ENCODE measurements at places on chromosomes 2 and 18. TPM values are rescaled to one million over a fixed set of nuclear protein-coding genes. Genes with fewer than 3 reads are reported as not detected.

Gene SPRED2
- total RNA-seq = 12.6 TPM

Gene SH3RF3
- total RNA-seq = 0.45 TPM

Gene ZC3H8
- total RNA-seq = 12.9 TPM

Gene BUB1
- 120 TPM for total RNA-seq

Gene SPEG
- total RNA-seq = 1.1 TPM

Gene TNP1
- total RNA-seq = not detected

Gene APOB
- not detected for total RNA-seq

Gene SOX11
- total RNA-seq = not detected

Gene CAPN14
- 0.35 TPM for total RNA-seq

Gene HOXD1
- not detected for total RNA-seq

Gene RAPGEF4
- total RNA-seq = 0.40 TPM

Gene PSMA8
- total RNA-seq = 0.60 TPM

Gene UGT1A5
- not detected for total RNA-seq

Gene NOTO
- not detected for total RNA-seq

Gene XRCC5
- total RNA-seq = 296 TPM

Gene SERPINB4
- total RNA-seq = not detected

Gene CXCR1
- 3.0 TPM for total RNA-seq

Gene CYP1B1
- 17.1 TPM for total RNA-seq

Gene MYO7B
- total RNA-seq = 0.18 TPM

Gene SP5
- not detected for total RNA-seq

Gene TMEM169
- total RNA-seq = 3.5 TPM

Gene CIB4
- not detected for total RNA-seq

Gene GALR1
- not detected for total RNA-seq

Gene C2orf80
- total RNA-seq = not detected

Gene MYO1B
- 2.1 TPM for total RNA-seq

Gene DGUOK
- 75.6 TPM for total RNA-seq

Gene COL4A4
- total RNA-seq = 0.10 TPM

Gene SMC6
- total RNA-seq = 36.0 TPM

Gene GTF2A1L
- total RNA-seq = not detected

Gene ELOA2
- not detected for total RNA-seq

Gene REEP1
- not detected for total RNA-seq

Gene MDH1B
- 0.15 TPM for total RNA-seq

Gene EML6
- total RNA-seq = 0.95 TPM

Gene TMEFF2
- total RNA-seq = not detected

Gene CD207
- total RNA-seq = not detected

Gene CHRNG
- not detected for total RNA-seq

Gene ERMN
- total RNA-seq = 3.5 TPM

Gene LBX2
- total RNA-seq = 1.8 TPM

Gene TLK1
- 79.5 TPM for total RNA-seq

Gene NTSR2
- not detected for total RNA-seq

Gene BIN1
- total RNA-seq = 130 TPM

All from activated CD4-positive, alpha-beta memory T cell treated with anti-CD3 and anti-CD28 coated beads, Interleukin-2, amount 10 ng/mL, durations not matched to agents 7 days and 5 days (primary cell).